ENCODE measurements at places on chromosomes 16 and 17.

DNA sequence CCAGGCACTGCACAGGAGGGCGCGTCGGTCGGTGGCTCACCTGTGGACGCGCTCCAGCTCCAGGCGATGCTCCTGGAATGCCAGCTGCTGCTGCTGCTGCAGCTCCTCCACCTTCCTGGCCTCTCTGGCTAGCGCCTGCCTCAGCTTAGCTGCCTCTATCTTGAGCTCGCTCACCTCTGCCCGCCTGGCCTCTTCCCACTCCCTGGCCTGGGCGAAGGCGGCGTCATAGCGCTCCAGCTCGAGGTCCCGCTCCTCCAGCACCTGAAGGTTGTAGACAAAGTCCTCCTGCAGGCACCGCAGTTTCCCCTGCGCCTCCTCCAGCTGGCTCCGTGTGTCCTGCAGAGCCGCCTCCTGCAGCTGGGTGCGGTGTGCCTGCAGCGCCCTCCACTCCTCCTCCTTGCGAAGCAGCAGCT lies 11.1 kb downstream of the CCDC57 start:
- DNase-seq: no peak

DNA sequence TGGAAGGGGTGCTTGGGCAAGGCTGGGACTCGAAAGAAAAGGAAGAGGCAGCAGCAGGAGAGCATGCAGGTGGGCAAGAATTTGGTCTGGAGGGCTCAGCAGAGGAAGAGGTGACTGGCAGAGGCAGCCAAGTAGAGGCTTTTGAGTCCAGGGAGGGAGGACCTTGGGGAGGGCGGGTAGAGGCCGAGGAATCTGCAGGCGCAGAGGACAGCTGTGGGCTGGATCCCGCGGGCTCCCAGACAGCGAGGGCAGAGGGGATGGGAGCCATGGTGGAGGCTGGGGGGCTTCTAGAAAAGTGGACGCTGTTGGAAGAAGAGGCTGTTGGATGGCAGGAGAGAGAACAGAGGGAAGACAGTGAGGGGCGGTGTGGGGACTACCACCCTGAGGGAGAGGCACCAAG lies 2.9 kb downstream of the APOBR start:
- no peak for DNase-seq

GRCh38 chr17:44197980-44198720 lies 1.5 kb downstream of the ATXN7L3 start:
- no peak for DNase-seq

DNA sequence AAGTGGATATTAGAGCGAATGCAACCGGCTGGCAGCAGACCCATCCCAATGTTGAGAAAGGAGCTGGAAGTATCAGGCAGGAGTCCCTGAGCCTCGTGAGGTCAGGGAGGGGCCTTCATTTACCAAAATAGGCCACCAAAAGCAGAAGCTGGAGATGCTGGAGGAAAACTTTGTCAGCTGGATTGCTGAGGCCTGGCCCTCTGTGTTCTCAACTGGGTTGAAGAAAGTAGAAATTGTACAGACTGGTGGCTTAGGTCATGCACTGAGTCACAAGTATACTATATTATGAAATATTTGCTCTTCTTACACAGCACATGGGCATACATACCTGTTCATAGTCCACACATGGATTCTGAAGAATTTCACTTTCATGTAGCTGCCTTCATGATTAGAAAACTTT lies 23.2 kb upstream of the TEKT3 start:
- no peak for DNase-seq

- DNase-seq: no peak
Measured at GRCh38 chr17:49848019-49848473, at the start of gene TAC4. TSS of gene TAC4 (minus strand) at chr17:49848069. CDS start at chr17:49848017, 52 bp downstream.

GRCh38 chr16:87895641-87896141 lies 26.4 kb upstream of the SLC7A5 start:
- no peak for DNase-seq

GRCh38 chr17:45394091-45394490 lies 38.6 kb downstream of the ARHGAP27 start:
- DNase-seq: no peak

GRCh38 chr17:5011928-5012327 lies 14.2 kb downstream of the KIF1C start:
- no peak for DNase-seq

Measured in T follicular helper cell (primary cell).